Anterior cingulate cortex (tissue), 58 donors: ENCODE measurements at places on chromosomes 16 and 17.

DNA sequence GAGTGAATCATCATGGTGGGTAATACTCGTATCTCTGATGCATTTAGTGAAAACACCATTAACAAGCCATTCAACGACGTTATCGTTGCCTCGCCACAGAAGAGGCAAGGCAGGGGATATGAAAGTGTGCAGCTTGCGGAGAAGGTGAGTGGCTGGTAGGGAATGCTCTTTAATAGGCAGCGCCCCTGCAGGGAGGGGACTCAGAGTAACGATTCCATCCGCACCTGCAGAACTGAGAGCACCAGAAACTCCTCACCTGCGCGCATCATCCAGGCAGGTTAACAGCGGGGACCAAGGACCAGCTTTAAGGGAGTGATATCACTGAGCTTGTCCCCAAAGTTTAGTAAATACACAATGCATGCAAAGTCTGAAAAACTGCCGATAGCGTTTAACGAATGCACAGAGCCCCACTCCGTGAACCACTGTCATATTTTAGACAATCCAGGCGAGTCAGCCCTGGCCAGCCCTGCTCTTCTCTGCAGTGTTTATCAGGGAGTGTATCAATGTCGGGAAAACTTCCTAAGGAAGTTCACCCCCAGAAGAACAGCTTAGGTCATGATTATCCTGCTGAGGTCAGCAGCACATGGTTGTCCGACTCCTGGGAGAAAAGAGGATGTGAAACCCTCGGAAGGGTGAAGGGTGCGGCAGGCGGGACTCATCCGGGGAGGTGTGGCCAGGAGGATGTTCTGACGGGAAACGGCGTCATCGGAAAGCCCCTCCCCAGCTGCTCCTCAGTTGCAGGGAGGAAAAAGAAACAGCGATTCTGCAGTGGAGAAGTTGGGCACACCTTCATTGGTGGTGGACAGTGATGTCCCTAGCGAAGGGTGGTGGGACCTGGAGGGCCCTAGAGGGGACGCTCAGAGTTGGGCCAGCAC, 68.5 kb upstream of the DNAH17 start:
- no peak for DNase-seq

DNA sequence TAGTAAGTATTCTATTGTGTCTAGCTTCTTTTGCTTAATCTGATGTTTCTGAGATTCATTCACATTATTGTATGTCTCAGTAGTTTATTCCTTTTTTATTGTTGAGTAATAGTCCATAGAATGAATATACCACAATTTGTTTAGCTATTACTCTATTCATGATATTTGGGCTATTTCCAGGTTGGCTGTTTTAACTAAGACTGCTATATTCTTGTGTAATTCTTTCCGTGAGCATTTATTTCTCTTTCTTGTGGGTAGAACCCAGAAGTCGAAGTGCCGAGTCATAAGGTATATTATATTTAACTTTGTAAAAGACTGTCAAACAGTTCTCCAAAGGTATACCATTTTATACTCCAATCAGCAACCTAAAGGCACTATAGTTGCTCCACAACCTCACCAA, 160.8 kb downstream of the ANKFN1 start:
- DNase-seq, result no peak

DNA sequence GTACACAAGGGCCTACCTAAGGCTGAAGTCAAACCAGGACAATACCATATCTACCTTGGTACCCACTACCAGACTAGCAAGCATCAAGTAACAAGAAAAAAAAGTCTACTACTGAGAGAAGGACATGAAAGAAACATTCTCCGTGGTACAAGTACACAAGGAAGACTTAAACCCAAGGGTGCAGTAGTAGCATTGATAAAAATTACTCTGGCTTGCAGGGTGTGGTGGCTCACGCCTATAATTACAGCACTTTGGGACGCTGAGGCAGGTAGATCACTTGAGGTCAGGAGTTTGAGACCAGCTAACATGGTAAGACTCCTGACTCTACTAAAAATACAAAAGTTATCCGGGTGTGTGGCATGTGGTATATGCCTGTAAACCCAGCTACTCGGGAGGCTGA, 386.5 kb upstream of the PMFBP1 start:
- no peak for DNase-seq

DNA sequence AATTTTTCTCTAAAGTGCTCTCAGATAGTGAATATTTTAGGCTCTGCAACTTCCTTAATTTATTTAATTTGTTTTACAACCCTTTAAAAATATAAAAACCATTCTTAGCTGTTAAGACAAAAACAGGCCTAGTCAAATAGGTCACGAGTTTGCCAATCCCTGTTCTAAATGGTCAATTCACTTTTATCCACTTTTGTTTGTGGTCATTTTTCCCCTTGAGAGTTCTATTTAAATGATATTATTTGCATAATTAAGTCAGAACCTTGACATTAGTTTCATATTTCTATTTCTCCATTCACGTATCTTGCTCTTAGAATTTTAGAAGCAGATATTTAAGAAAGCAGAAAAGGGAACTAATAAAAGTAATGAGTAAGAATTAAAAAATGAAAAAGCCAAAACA, 4.0 kb downstream of the AMFR start:
- no peak for DNase-seq

GRCh38 chr17:60108712-60109111, 30.0 kb upstream of the HEATR6 start:
- no peak for DNase-seq

DNA sequence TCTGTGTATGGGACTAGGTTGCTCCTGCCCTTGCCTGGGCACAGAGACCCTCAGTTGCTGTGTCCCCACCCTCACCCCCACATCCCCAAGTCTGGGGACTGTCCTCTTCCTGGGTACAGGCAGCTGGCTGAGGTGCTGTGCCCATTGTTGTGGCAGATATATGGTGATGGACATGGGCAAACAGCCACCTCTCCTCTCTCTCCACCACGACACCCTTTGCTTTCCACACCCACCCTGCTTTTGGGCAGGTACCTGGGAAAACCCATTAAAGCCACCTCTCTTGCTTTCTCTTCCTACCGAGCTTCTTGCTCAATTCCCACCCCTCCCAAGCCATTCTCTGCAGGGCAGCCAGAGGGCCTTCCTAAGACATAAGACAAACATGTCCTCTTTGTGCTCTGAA, 21.7 kb downstream of the TRPV2 start:
- no peak for DNase-seq

DNA sequence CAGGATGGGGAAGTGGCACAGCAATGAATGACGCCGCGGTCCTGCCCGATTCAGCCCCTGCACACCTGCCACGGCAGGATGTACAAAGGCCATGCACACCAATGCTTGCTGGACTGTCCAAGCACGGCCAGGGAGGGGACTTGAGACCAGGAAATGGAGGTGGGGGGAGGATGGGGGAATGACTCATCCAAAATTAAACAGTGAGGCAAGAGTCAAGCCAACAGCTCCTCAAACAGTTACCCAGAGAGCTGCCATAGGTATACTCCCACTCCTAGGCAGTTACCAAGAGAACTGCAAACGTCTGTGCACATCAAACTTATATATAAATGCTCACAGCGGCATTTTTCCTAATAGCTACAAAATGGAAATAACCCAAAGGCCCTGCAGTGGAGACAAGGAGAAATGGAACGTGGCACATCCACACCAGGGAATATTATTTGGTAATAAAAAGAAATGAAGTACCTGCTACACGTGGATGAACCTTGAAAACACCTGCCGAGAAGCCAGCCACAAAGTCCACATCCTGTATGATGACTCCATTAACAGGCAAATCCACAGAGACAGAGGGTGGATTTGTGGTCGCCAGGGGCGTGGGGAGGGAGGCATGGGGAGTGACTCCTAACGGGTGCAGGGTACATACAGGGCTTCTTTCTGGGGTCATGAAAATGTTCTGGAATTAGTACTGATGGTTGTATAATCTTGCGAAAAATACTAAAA, 54.1 kb downstream of the VAC14 start:
- no peak for DNase-seq
